Endodermal cell (in vitro differentiated cells): ENCODE measurements at places on chromosomes 11 and 22.
A peak's percentile ranks its signal among the peaks of the same experiment; 100 is the strongest.

- DNase-seq, result no peak
Observed at GRCh38 chr22:47605886-47606285, 843.4 kb downstream of the TBC1D22A start.

DNA sequence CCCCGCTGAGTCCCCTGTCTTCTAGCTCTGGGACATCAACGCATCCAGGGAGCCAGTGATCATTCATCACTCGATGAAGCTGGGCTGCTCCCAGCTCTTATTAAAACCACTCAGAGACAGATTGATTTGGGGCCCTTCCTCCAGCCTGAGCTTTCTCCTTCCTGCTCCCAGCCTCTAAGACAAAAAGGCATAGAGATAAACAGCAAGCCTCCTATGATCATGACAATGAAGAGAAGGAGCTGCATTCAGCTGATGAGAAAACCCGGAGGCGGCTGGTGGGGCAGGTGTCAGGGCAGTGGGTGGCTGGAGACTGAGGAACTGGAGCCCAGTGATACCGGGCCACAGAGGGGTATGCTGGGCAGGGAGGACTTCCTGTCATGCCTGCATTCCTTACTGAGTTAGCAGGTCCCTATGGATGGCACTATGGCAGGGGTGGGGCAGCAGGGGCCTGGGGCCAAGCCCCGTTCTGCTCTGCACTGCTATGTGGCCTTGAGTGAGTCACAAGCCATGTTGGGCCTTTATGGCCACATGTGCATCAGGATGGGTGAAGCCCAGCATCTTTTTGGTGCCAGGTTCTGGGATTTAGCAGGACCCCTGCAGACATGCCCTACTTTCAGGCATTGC lies 20.2 kb downstream of the PVALB start:
- peak; percentile 69 for DNase-seq

DNA sequence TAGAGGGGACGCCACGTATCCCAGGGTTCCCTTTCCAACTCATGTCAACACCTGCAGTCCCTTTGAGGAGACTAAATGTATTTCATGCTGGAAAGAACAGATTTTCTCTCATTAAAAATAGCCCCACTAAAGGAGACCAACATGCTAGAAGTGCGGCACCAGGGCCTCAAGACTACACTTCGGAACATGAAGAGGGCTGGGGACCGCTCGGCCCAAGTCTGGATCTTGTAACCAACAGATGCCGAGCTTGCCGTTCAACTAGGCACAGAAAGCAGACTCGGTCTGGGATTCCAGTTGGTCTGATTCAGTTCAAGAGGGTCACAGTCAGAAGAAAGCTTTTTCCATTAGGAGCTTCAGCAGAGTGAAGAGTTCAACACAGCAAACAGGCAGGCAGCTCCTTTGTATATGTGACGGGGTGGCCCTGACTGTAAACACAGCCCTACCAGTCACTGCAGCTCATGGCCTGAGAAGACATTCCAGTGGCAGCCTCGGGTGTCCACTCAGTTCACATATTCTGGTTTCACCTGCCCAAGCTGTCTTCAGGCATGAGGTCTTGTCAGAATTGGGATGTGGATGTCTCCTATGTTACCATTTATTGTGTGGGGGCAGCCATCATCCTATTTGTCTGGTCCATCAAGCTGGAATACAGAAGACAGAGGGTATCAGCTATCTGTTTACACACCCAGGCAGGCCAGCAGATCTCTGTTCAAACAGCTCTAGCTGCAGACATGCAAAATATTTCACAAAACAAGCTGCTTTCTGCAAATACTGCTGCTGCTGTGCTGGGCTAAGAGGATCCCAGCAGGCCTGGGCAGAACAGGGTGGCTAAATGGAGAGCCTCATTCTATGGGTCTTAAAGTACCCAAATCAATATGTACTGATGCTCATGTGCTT lies 8.8 kb downstream of the RIC8A start:
- peak; percentile 34 for DNase-seq

GRCh38 chr11:45684440-45684839 lies 19.0 kb upstream of the CHST1 start:
- DNase-seq, result no peak

- no peak for DNase-seq
Observed at GRCh38 chr11:13944911-13945425, 17.6 kb upstream of the SPON1 start.

DNA sequence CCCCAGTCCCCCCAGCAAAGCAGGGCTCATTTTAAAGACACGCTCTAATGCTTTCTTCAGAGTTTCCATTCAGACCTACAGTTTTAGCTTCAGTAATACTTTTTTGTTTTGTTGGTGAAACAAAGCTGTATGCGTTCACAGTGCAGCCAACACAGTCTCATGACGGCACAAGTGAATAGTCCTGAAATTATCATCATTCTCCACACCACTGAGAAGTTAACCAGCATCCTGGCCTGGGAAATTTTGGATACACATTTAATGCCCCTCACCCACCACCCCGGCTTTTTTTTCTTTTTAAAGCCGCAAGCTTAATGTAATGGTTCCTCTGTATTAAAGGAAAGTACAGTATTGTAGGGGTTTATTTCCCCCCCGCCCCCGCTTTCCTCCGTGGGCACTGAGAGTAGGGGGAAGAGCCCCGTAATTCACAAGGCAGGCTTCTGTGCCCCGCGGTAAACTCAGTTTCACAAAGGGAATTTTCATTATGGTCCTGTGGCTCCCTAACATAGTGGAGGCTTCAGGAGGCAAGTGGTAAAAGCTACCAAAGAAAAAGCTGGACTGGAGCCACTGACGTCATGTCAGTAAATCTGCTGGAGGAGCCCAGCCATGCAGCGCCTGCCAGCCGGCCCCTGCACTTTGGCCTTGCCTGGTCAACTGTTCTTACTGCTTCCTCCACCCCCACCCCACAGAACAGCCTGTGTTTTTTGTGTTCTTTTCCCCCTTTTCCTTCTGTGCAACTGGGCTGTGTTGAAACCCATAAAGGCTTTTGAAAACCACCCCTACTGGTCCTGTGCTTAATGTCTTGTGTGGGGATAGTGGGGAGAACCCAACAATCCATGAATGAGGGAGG lies 18.2 kb downstream of the TEAD1 start:
- peak; percentile 62 for DNase-seq

GRCh38 chr22:42637555-42637954 lies 2.8 kb downstream of the ATP5MGL start:
- no peak for DNase-seq

GRCh38 chr11:120571476-120571875 lies 59.9 kb downstream of the GRIK4 start:
- peak; percentile 24 for DNase-seq

DNA sequence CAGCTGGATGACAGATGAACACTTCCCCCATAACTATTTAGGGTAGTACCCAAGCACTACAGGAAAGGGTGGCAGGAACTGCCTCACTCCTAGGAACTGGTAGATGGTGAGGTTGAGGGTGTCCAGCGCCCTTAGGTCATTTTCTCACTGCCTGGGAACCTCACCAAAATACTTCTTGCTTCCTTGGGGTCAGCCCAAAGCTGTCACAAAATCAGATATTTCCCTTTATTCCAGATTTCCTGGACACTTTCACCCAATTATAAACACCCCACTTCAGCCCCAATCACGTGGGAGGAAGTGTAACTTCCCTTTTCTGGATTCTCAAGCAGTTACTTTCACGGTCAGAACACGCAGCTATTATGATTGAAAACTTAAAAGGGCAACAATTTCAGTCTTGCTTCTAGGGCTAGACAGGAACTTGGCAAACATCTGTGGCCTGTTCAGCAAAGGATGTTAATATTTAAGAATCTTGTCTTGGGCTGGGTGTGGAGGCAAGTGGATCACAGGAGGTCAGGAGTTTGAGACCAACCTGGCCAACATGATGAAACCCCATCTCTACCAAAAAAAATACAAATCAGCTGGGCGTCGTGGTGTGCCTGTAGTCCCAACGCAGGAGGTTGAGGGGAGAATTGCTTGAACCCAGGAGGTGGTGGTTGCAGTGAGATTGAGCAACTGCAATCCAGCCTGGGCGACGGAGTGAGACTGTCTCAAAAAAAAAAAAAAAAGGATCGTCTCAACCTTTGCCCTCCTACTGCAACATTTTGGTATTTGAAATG lies 4.0 kb downstream of the FTH1 start:
- DNase-seq, result peak; percentile 59

DNA sequence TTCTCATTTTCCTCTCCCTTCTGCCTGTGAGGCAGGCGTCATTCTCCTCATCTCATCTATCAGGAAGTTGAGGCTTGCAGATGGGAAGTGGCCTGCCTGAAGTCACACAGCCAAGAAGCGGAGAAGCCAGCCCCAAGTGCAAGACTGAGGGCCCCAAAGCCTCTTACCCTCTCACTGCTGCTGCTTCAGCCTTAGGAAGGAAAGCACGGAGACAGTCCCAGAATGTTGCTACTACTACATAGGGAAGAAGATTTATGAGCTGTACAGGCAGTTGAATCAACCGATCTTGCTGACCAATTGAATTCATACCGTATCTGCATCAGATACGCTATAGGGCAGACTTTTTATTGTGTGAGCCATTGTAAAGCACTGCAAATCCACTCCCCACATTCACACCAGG lies 89.0 kb downstream of the CWC15 start:
- peak; percentile 38 for DNase-seq

DNA sequence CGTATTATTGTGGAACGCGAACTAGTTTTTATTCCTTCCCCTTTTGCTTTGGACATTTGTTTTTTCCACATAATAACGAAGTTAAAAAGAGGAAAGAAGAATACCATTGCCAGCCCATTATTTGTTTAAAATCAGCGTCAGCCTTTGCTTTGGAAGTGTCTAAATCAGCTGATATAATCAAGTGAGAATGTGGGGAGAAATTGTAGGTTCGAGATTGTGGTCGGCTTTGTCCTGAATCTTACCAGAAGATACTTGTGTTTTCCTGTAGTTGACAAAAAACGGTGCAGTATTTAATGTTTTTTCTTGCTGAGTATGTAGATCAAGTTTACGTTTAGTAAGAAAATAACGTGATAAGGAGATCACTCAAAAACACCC lies 935 bp downstream of the ZNF143 start:
- DNase-seq, result no peak

DNA sequence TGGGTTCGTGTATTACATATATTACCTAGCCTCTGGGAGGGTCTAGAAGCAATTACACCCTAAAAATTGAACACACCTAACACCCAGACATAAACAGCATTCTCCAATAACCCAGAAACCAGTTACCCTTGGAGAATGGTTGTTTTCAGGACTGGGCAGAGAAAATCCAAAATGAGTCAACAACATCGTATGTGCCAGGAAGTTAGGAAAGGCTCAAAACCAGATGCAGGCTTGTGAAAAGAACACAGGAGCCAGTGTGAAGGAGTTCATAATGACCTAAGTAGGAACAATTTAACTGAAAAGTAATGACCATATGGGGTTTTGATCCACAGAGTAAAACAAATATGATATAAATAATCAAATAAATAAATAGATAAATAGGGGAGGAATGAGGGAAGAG lies 5.1 kb upstream of the CLPB start:
- no peak for DNase-seq

GRCh38 chr11:47396049-47396320 lies 12.4 kb upstream of the SLC39A13 start:
- DNase-seq, result no peak

DNA sequence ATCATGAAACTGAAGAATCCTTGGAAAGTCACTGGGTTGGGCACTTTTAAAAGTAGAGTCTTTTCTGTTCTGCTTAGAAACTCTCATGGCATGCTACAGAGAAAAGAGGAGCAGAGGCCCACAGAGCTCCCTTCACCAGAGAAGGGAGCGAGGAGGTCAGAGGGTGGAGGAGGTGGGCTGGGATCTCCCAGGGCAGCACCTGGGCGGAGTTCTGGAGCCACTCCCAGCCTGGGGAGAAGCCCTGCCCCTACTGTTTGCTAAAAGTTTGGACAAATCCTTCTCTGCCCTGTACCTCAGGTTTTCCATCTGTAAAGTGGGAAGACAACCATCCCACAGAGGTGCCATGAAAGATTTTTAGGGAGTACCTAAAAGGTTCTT lies 299.1 kb downstream of the KIRREL3 start:
- DNase-seq, result no peak

DNA sequence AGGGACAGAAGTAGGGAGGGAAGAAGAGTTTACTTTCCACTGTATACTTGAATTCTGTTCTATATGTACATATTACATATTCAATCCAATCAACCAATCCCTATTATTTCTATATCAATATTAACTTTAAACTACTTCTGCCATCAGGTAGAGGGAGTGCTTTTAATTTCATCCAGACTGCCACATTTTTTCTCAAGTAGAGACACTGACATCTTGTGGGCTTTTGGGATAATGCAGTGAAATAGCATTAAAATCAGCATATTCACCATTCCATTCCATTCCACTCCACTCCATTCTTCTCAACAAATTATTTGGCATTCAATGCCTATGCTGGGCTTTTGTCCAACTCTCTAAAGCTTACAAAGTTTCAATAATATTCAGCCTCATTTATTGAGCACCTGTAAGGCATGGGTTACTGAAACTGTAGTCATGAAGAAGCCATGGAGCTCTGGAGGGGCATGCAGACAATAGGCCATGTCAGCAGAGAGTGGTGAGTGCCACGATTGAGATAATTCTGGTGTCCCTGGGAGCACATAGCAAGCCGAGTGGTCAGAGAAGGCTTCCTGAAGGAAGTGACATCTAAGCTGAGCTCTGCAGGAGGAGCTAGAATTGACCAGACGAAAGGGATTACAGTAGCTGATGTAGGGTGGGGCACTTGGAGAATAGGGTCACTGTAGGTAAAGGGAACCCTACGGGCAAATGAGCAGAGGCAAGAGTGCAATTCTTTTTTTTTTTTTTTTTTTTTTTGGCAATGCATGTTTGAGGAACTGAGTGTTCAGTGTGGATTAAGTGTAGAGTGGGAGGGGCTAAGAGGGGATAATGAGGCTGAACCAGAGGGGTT lies 12.8 kb upstream of the CLPB start:
- DNase-seq, result no peak

DNA sequence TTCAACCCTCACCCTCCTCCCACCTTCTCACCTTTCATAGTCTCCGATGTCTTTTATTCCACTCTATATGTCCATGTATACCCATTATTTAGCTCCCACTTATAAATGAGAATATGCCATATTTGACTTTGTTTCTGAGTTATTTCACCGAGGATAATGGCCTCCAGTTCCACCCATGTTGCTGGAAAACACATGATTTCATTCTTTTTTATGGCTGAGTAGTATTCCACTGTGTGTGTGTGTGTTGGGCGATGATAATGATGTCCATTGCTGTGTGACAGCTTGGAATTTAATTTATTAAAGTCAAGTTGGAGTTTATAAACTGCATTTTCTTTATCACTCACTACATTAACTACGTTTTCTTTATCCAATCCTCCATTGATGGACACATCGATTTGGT lies 3.2 kb upstream of the HINFP start:
- no peak for DNase-seq

DNA sequence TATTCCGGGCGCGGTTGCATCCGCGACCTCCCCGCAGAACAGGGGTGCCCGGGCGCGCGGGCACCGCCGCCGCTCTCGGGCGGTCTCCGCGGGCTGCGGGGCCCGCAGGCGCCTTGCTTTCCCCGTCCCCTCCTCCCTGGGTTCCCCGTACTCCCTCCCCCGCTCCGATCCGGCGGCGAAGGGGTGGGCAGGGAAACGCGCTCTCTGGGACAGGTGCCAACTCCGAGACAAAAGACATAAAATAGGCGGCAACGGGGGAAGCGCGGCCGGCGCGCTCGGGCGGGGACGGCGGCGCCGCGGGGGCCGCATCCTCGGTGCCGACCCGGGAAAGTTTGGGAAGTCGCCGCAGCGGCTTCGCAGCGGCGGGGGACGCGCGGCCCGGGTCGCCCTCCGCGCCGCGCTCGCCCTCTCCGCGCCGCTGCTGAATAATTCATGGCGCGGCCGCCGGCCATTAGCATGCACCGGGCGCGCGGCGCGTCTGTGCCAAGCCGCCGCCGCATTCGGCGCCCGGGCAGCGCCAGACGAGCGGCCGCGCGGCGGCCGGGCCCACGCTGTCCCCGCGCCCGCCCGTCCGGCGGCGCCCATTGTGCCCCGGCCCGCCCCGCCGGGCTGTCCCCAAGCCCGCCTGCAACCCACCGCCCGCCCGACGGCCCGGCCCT lies 78.7 kb upstream of the PPARA start:
- DNase-seq, result peak; percentile 74
